ENCODE measurements at places on chromosomes 7 and 10.

- DNase-seq: no peak
Observed at GRCh38 chr7:132377015-132377414, 199.3 kb downstream of the PLXNA4 start.

DNA sequence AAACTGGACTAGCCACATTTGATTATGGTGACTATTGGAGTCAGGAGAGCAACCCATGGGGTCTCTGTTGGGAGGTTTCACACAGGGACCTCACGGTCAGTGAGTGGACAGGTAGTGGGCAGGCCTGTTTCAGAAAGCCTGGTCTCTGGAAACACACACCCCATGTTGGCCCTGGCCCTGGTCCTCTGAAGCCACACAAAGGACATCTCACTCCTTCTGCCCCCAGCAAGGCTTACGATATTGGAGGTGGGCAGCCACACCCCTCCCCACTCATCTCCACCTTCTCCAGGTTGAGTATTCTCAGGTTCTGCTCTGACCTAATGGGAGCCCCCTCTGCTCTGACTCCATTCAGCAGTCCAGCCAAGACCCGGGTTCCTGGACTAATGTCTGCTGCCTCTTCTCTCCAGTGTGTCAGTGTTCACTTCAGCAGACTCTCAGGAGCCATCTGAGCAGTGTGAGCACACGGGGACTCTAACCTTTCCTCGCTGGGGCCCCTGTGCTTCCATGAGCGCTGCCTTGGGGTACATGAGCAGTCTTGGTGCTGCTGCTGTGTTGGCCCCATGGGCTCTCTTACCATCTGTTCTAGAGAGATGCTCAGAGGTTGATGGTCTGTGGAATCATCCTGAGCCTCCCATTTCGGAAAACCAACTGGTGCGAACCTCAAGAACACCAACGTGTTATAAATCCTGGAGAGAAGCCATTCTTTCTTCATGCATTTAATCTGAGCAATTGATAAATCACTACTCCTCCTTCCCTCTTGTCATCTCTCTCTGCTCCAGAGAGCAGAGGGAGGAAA lies 748.6 kb downstream of the GRID1 start:
- no peak for DNase-seq

GRCh38 chr7:138460176-138460648 lies at the start of gene TRIM24:
TRIM24 (plus strand) TSS chr7:138460259; CDS start chr7:138460549, 290 bp downstream.
- DNase-seq: no peak

- DNase-seq: no peak
Observed at GRCh38 chr7:85765698-85766298, 578.9 kb upstream of the SEMA3D start.

GRCh38 chr7:103119791-103120291 lies 29.1 kb downstream of the NAPEPLD start:
- no peak for DNase-seq
